Peyer's patch (tissue), 4 donors: ENCODE measurements at places on chromosomes 16 and 17. TPM values are rescaled to one million over a fixed set of nuclear protein-coding genes. Genes with fewer than 3 reads are reported as not detected.
A peak's percentile ranks its signal among the peaks of the same experiment; 100 is the strongest.

- no peak overlapping the region for H3K4me3 ChIP-seq
- no peaks in the 10 kb centered on the region for H3K36me3 ChIP-seq
- no peaks in the 10 kb centered on the region for H3K27me3 ChIP-seq
- no peaks in the 10 kb centered on the region for H3K4me1 ChIP-seq
- DNase-seq: no peak
- H3K27ac ChIP-seq: no peak overlapping the region
These were observed 9.0 kb downstream of the KRTAP9-7 start for GRCh38 chr17:41284546-41284945.

- H3K27ac ChIP-seq: no peak overlapping the region
- H3K27me3 ChIP-seq: no peaks in the 10 kb centered on the region
- no peaks in the 10 kb centered on the region for H3K36me3 ChIP-seq
- DNase-seq: no peak
- H3K4me1 ChIP-seq: no peaks in the 10 kb centered on the region
These were observed 50.1 kb downstream of the NACA2 start for GRCh38 chr17:61540874-61541273.

GRCh38 chr17:44914698-44915271 is 515 bp downstream of the GFAP start:
- no peaks in the 10 kb centered on the region for H3K36me3 ChIP-seq
- no peak for DNase-seq
- H3K4me3 ChIP-seq: no peak overlapping the region
- H3K4me1 ChIP-seq: no peaks in the 10 kb centered on the region
- no peaks in the 10 kb centered on the region for H3K27me3 ChIP-seq

DNA sequence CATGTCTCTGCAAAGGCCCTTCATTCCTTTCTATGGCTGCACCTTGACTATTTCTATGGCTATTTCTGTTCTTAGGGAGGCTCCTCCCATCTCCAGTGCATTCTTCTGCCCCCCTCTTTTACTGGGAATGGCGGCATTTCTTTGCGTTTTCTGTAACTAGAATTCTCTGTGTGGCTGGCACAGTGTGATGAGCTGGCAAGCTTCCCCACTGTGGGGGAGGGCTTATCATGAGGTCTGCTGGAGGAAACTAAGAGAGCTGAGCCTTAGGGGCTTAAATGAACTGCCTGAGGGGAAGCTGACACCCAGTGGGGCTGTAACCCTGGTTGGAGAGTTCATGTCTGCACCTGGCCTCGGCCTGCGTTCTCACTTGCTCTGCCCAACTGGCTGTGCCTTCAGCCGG is 1.5 kb upstream of the CARD14 start:
- H3K27ac ChIP-seq: no peak overlapping the region
- H3K36me3 ChIP-seq: no peaks in the 10 kb centered on the region
- no peaks in the 10 kb centered on the region for H3K27me3 ChIP-seq
- no peaks in the 10 kb centered on the region for H3K4me1 ChIP-seq
- no peak for DNase-seq

- no peaks in the 10 kb centered on the region for H3K4me1 ChIP-seq
- H3K4me3 ChIP-seq: peak overlapping the region; percentile 80
- DNase-seq: peak; percentile 67
- peak overlapping the region; percentile 79 for H3K27ac ChIP-seq
- no peaks in the 10 kb centered on the region for H3K36me3 ChIP-seq
- H3K27me3 ChIP-seq: peaks cover 2% of the 10 kb centered on the region
These were observed 9.6 kb upstream of the ZFHX3 start for GRCh38 chr16:73057291-73058210.

- no peak overlapping the region for H3K4me3 ChIP-seq
- H3K4me1 ChIP-seq: no peaks in the 10 kb centered on the region
- peak overlapping the region; percentile 1 for H3K27ac ChIP-seq
- peak; percentile 51 for DNase-seq
- H3K36me3 ChIP-seq: no peaks in the 10 kb centered on the region
- no peaks in the 10 kb centered on the region for H3K27me3 ChIP-seq
These were observed 115.6 kb upstream of the CDH5 start for GRCh38 chr16:66250686-66251431.

DNA sequence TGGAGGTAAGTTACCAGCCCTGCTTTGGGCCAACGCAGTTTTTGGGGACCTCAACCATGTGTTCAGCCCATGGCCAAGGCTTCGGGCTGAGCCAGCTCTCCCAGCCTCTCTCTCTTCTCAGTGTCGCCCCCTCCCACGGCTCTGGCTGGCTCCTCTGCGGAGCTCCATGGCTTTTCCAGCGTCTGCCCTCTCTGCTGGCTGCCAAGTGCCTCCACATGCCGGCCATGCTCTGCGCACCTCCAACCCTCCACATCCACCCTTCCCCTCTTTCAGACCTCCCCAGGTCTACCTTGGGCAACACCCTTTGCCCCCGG is 23.2 kb downstream of the COTL1 start:
- H3K36me3 ChIP-seq: no peaks in the 10 kb centered on the region
- no peaks in the 10 kb centered on the region for H3K27me3 ChIP-seq
- no peak for DNase-seq
- peak overlapping the region; percentile 93 for H3K27ac ChIP-seq
- peak overlapping the region; percentile 38 for H3K4me3 ChIP-seq
- H3K4me1 ChIP-seq: peaks cover 6% of the 10 kb centered on the region

DNA sequence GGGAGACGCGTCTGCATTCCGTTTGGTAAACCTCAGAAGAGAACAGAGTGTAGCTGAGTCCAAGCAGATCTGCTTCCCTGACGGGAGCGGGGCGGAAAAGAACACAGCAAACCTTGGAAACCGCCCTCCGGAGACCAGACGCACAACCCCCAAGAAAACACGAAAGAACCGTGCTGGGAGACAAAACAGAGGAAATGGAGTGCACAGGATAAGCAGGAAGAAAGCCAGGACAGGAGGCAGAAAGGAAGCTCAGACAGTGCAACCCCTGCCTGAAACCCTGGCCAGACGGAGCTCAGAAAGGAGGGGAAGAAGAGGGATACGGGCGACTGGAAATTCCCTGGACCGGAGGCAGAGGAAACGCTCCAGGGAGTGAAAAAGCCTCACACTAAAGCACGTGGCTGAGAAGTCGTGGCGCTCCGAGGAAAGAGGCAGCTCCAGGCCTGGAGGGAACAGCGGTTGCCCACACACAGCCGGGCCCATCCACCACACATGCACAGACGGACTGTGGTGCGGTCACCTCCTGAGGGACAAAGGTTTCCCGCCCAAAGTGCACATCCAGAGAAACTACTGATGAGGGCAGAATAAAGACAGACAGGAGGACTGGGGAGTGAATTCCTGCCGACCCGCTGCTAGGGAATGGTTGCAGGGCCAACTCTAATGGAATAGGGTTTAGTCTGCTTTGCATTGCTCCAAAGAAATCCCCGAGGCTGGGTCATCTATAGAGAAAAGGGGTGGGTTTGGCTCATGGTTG is 10.2 kb downstream of the DPEP1 start:
- H3K36me3 ChIP-seq: no peaks in the 10 kb centered on the region
- DNase-seq: no peak
- H3K4me1 ChIP-seq: no peaks in the 10 kb centered on the region
- H3K27ac ChIP-seq: no peak overlapping the region
- H3K27me3 ChIP-seq: no peaks in the 10 kb centered on the region

CNGB1 gene
- total RNA-seq: 1.1 TPM

ITGB3 gene
- 4.6 TPM for total RNA-seq

MT1F gene
- total RNA-seq: 310 TPM
